ENCODE measurements at places on chromosomes 7 and 10.

DNA sequence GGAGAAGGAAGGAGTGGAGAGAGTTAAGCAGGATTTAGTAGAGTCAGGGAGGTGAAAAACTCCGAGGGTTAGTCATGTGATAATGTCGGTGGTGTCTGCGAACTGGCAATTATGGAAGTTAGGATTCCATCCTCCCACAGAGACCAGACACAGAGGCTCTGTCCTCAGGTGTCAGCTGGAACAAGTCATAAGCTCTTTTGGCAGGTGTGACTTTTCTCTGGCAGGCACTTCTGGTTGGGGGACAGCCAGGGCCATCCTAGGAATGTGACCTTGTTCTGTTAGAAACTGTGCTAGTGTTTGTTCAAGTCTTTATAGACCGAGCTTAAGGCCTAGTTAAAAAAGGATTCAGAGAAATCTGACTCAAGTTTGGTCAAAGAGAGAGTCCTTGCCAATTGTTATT lies 371.0 kb downstream of the DPP6 start:
- DNase-seq: no peak

DNA sequence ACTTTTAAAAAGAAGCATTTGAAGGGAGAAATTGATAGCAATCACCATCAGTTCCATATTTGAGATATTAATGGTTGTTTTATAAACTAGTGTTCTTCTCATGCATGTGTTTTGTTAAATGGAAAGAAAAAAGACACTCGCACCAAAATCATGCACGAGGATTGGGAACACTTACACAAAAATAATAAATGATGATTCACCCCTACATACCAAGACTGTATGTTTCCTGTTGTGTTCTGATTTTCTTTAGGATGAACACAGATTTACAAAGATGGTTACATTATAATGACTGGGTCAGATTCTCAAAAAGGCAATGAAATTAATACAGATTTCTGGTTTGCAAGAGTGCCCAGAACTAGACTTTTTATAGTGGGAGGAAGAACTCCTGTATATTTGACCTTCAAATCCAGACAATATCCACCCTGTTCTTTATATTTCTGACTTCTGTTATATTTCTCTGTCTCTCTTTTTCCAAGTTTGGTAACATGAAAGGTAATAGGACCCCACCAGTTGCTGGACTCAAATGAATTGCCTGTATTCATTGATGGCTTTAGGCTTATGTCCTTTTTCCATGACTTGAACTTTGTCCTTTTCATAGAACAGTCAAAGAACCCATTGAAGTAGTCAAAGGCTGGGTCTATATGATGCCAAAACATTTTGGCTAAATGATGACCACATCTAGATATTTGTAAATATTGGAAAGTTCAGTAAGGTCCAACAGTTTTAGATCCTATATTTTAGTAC lies 54.4 kb downstream of the SEMA3A start:
- DNase-seq: no peak

GRCh38 chr7:114740095-114740494 lies 181.8 kb upstream of the MDFIC start:
- no peak for DNase-seq

GRCh38 chr7:93461350-93461749 lies 113.2 kb downstream of the CALCR start:
- DNase-seq: no peak

- DNase-seq: no peak
These were observed 127.8 kb upstream of the ZNF746 start for GRCh38 chr7:149625340-149625946.
